Cortex of kidney (tissue), 1 donor: ENCODE measurements at places on chromosomes 5 and 9.

DNA sequence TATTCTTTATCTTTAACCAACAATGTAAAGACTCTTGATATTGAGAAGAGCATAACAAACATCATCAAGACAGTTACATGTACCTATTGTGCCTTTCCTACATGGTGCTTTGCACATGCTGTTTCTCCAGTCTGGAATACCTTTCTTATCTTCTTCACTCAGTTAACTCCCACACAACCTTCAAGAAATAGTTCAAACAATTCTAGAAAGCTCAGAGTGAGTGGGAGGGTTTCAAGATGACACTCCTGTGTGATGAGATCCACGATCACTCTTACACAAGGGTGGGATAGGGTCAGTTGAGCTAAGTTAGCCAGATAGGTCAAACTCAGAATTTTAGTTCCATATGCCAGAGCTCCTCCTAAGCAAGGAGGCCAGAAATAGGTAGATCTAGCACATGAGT lies 915.5 kb downstream of the NR2F1-AS1 start:
- DNase-seq, result no peak

DNA sequence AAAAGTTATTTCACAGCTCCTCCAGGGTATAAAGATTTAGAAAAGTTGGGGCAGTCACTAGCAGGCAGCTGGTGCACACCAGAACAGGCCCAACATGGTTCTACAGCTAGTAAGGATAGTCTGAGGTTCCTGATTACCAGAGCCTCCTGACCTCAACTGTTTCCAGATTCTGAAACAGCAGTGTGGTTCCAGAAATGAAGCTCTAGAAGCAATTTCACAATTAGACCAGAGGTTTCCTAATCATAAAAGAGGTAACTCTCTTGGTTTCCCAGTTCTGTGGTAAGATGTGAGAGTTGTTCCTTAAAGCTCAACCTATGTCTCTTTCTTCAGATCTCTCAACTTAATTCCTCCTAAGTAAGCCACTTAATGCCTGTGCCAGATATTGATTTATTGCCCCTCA lies 11.9 kb downstream of the AGTPBP1 start:
- no peak for DNase-seq

GRCh38 chr5:82225525-82226172 lies 52.5 kb downstream of the RPS23 start:
- DNase-seq, result no peak

DNA sequence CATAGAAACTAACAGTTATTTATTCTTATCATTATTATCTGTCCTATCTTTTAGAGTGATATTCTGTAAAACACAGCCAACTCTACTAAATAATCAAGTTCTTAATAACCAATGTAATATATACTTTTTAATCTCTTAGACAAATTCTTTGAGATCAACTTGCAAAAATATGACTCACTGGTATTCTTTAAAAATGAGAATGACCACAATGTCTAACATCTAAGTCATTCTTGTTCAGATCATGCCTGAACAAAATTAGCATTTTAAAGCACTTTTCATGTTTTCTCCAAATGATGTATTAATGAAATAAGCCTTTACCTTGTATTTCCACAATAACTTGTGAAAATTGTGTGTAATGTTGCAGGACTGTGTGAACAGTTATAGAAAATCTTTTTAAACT lies 356.9 kb upstream of the RGMB start:
- no peak for DNase-seq

GRCh38 chr9:135326141-135326540 lies 153.4 kb upstream of the PPP1R26 start:
- no peak for DNase-seq

GRCh38 chr5:81750308-81751008 lies 439 bp downstream of the SSBP2 start:
- no peak for DNase-seq

DNA sequence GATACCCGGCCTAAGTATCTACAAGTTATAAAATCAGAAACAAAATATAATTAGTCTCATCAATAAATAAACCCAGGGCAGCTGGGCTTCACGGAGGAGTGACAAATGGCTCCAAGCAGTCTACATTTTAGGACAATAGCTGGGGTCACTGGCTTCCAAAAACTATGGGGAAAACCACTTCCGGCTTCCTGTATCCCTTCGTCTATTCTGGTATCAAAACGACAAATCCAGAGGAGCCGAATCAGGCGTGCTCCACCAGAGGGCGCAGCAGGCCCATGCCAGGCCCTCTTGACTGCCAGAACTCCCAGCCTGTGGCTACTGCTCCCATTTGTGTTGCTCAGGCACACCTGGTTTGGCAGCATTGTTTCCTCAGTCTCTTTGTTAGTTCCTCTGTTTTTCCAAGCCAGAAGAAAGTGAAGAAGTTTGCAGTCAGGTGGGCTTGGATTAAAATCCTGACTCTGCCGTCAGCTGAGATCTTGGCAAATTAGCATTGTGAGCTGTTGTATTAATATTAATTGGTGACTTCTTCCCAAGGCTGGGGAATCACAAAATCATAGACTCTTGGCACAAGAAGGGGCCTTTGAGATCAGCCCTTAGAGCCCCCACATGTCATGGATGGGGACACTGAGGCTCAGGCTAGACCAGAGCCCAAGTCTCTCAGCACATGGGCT lies 11.6 kb upstream of the RAB14 start:
- DNase-seq, result no peak

- no peak for DNase-seq
Observed at GRCh38 chr5:122339591-122339990, 27.6 kb downstream of the SNCAIP start.

- no peak for DNase-seq
Observed at GRCh38 chr5:129962506-129962905, 58.2 kb downstream of the CHSY3 start.

GRCh38 chr5:45847877-45848276 lies 151.7 kb upstream of the HCN1 start:
- DNase-seq, result no peak

- DNase-seq, result no peak
Observed at GRCh38 chr5:39829441-39829840, 404.7 kb upstream of the DAB2 start.

GRCh38 chr5:134509308-134510040 lies 16.0 kb upstream of the JADE2 start:
- no peak for DNase-seq

GRCh38 chr5:75048457-75048953 lies 3.9 kb downstream of the GCNT4 start:
- DNase-seq, result no peak

DNA sequence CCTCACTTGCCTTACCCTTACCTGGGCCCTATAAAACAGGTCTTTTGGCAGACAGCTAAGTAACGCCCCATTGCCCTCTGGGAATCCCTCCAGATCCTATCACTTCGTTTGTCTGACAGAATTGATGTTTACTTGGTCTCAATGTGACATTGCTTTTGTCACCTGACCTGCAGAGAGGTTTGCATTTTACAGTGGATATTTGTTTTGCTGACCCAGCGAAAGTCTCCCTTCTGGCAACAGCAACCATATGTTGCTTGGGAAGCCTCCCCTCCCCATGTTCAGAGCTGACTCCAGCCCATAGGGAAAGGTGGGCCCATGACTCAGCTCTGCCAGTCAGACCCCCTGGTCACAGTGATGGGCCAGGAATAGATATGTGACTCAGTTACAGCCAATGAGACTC lies 54.0 kb upstream of the LARP1 start:
- DNase-seq, result no peak

GRCh38 chr5:128015478-128015877 lies 68.1 kb upstream of the SLC12A2 start:
- DNase-seq, result no peak

- no peak for DNase-seq
Observed at GRCh38 chr9:135353935-135354334, 125.6 kb upstream of the PPP1R26 start.

DNA sequence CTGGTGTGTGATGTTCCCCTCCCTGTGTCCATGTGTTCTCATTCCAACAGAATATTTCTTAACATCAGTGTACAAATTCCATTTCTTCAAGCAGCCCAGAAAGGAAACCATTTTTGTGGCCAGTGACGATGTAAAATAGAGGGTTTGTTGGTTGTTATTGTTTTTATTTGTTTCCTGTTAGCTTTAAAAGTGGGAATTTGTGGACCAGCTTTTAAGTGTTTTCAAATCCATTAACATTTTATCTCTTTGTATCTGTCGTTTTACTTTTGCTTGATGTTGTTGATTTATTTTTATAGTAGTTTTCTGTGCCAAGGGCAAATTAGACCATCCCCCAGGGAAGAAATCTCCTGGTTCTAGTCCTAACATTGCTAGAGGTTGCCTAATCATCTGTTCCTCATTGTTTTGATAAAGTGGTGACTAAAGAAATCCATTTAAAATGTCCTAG lies 100.0 kb downstream of the GDNF start:
- no peak for DNase-seq

- DNase-seq, result no peak
Observed at GRCh38 chr5:44536650-44537260, 147.5 kb upstream of the FGF10 start.

- DNase-seq, result no peak
Observed at GRCh38 chr5:44402084-44402483, 12.9 kb upstream of the FGF10 start.

DNA sequence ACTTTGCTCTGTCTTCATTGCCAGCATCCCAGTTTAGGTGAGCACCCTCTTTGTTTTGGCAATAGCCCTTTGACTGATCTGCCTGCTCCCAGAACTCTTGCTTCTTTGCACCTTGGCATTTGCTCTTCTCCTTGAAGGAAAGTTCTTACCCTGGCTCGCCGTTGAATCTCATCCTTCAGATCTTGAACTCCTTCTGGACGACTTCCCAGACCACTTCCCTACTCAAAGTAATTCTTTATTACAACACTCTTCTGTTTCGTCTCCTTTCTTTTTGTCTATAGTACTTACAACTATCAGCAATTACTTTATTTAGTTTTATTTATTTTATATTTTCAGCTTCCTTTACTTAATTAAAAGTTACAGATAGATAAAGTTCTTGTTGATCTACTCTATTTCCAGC lies 1510.1 kb downstream of the MAT2B start:
- DNase-seq, result no peak
